ENCODE measurements at places on chromosomes 16 and 17. TPM values are rescaled to one million over a fixed set of nuclear protein-coding genes. Genes with fewer than 3 reads are reported as not detected.

DNA sequence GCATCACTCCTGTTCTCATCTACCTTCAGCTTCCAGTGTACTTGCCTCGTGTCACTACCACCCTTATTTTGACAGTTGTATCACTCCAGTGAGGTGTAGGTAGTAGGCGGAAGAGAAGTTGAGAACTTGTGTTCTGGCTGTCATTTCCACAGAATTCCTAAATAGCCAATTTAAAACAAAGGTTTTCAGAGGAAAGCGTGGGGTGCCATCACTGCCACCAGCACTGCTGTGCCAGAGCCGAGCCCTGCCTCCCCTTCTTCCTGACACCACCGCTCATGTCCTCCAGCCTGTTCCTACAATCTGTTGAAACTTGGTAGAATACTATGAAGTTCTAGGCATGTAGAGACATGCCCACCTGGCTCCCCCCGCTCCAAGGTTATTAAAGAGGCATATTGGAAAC is 215.8 kb downstream of the TANC2 start:
- H3K4me3 ChIP-seq = no peak overlapping the region
- no peaks in the 10 kb centered on the region for H3K27me3 ChIP-seq
- no peaks in the 10 kb centered on the region for H3K36me3 ChIP-seq

GRCh38 chr17:13346081-13346533 is 255.6 kb downstream of the HS3ST3A1 start:
- peaks cover 5% of the 10 kb centered on the region for H3K4me1 ChIP-seq
- no peaks in the 10 kb centered on the region for H3K36me3 ChIP-seq
- H3K4me3 ChIP-seq = no peak overlapping the region
- no peak for DNase-seq
- no peak overlapping the region for H3K27ac ChIP-seq
- peaks cover 8% of the 10 kb centered on the region for H3K27me3 ChIP-seq

The NGFR gene
- total RNA-seq = not detected

The OR2C1 gene
- total RNA-seq = not detected

The NCOR1 gene
- total RNA-seq = 146 TPM

GRCh38 chr17:19629449-19629848 is 19.1 kb upstream of the ALDH3A2 start:
- H3K4me3 ChIP-seq = no peak overlapping the region
- no peak overlapping the region for H3K27ac ChIP-seq
- peaks cover 16% of the 10 kb centered on the region for H3K27me3 ChIP-seq
- H3K36me3 ChIP-seq = no peaks in the 10 kb centered on the region

All from natural killer cell treated with Interleukin-12 subunit alpha and Interleukin-12 subunit beta and Interleukin-15 and Interleukin-18, amount 100 ng/mL, for 72 hours (primary cell).